ENCODE measurements at places on chromosomes 3 and 15. TPM values are rescaled to one million over a fixed set of nuclear protein-coding genes. Genes with fewer than 3 reads are reported as not detected.

Gene SMAD6
- 45.5 TPM for total RNA-seq

- DNase-seq = no peak
Measured at GRCh38 chr3:188562144-188562543, 408.2 kb downstream of the LPP start.

GRCh38 chr3:183591881-183592521 lies 36.5 kb upstream of the KLHL6 start:
- no peak for DNase-seq

DNA sequence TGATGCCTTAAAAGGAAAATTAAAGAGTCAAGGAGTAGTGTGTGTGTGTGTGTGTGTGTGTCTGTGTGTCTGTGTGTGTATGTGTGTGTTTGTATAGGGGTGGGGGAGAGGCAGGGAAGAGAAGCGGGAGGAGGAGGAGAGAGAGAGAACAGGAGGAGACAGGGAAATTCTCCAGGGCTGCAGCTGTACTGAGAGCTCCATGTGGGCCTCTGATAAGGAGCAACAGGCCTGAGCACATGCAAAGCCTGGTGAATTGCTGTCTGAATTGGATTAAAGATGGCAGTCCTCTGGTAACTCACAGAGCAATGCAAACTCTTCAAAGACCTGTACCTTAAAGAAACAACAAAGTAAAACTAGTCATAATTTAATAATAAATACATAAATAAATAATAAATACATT lies 70.6 kb downstream of the SEMA6D start:
- peak; percentile 75 for DNase-seq

DNA sequence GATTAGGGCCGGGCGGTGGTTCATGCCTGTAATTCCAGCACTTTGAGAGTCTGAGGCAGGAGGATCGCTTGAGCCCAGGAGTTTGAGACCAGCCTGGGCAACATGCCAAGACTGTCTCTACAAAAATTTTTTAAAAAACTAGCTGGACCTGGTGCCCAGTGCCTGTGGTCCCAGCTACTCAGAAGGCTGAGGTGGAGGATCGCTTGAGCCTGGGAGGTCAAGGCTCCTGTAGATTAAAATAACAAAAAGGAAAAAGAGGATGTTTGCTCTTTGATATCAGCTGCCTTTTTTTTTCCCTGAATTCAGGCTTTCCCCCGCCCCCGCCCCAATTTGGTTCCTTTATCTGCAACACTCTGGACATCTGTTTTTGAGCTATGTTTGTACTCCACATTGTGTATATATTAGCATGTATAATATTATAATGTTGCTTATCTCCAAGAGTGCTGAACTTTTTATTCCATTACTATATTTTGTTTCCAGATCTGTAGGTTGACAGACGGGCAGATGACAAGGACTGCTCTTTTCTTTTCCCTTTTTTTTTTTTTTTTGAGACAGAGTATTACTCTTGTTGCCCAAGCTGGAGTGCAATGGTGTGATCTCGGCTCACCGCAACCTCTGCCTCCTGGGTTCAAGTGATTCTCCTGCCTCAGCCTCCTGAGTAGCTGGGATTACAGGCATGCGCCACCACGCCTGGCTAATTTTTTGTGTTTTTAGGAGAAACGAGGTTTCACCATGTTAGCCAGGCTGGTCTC lies 4.6 kb downstream of the SNAP23 start:
- DNase-seq = no peak

DNA sequence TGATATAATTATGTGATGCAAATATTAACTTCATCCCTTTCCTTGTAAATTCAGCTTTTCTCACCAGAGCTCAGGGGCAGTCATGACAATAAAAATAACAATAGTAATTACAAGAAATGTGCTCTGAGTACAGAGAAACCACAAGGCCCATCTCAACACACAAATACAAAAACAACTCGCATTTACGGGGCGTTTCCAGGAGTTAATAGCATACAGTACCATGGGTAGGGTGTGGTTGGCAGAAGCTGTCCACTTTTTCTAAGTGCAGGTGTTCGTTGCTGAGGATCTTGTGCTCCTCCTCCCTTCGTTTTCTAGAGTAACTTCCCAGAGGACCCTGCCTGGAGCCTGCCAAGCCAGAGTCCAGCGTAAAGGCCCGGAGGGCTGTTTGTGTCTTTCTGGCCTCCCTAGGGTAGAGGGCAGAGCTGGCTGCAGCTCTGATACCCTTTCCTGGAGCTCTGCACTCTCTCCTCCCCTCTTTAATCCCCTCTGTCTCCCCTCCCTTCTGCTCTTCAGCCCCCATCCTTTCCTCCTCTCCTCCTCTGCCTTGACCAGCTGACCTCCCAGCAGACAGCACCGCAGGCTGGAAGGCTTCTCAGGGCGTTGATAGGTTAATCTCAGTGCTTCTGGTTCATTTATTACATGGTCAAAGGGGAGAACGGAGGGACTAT lies 11.4 kb downstream of the SEMA3G start:
- peak; percentile 40 for DNase-seq

DNA sequence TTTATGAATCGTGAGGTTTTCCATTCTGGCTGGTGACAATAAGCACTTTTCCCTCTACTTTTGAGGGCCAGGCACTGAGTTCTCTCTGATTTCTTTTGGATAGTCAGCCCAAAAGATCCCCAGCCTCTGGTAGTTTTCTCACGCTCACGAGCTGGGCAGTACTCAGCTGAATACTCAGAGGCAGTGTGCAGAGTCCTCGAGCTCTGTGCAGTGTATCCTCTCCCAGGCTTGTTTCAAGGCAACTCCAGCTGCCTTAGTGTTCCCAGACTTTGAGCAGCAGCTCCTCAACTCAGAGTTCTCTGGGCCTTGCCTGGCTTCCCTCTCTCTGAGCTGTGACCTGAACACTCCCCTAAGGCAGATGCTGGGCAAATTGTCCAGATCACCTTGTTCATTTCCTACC lies 59.1 kb upstream of the IQSEC1 start:
- DNase-seq = no peak

GRCh38 chr3:139430493-139430892 lies 41.0 kb upstream of the COPB2 start:
- DNase-seq = peak; percentile 3

Gene PLCH1
- 5.1 TPM for total RNA-seq

- peak; percentile 68 for DNase-seq
Measured at GRCh38 chr3:144590854-144591253, 619.2 kb downstream of the DIPK2A start.

DNA sequence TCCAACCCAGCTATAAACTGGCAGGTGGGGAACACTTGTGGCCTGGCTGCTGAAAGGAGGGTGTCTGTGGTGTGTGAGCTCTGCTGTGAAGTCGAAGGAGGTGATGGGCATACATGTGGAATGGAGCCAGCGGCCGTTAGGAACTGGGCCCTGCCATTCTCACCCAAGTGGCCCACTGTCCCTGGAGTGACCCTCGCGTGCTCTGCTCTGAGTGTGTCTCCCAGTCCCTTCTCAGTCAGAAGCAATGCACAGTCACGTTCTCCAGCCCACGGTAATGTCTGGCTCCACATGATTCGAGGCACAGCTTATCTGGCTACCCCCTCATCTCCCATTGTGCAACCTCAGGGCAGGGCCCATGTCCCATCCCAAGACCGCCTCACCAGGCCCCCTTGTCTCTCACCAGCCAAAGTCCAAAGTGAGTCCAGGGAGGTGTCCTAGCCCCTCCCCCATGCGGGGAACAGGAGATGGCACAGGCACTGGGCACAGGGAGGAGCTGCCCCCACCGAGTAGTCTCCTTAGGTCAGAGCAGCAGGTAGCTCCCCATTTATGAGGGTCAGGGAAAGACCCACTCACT lies 62.9 kb downstream of the ZNF445 start:
- DNase-seq = no peak

DNA sequence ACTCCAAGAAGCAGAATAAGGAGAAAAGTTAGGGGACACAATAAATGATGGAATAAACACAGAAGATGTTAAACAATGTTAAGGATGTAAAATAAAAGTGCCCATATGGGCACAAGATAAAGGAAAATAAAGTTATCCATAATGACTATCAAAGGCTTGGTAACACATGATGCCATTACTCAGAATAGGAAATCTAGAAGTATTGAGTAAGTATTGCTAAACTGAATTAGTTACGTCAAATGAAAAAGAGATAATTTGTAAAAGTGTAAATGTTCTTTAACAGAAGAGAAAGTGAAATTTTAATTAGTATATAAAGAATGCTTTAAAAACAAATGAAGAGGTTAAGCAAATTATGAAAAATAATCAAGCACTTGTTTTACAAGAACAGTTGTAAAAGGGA lies 6.7 kb downstream of the COPS2 start:
- DNase-seq = no peak

- DNase-seq = no peak
Measured at GRCh38 chr3:172155897-172156585, 116.7 kb downstream of the FNDC3B start.

- DNase-seq = no peak
Measured at GRCh38 chr15:61794881-61795280, 265.4 kb downstream of the VPS13C start.

Gene C3orf85
- 2.6 TPM for total RNA-seq

- peak; percentile 64 for DNase-seq
Measured at GRCh38 chr3:113405180-113405579, 36.1 kb downstream of the CFAP44 start.

DNA sequence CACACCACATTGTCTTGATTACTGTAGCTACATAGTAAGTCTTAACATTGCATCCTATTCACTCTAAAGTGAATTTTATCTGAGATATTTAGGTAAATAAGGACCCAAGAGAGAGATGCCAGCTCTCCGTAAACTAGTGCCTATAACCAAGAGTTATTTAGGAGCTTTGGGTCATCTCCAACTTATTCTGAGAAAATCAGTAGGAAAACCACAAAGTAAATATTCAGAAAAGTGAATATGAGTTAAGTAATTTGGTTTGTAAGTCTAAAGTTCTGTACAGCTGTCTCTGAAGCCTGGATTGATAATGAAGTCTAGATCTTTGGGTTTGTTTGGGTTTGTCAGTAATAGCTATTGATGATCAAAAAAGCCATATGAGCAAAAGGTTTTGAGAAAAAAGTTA lies 120.0 kb downstream of the FNDC3B start:
- no peak for DNase-seq

Gene USF3
- 12.0 TPM for total RNA-seq

Gene IL16
- total RNA-seq = 7.2 TPM
